ENCODE measurements at places on chromosomes 7 and 10.
A peak's percentile ranks its signal among the peaks of the same experiment; 100 is the strongest.

DNA sequence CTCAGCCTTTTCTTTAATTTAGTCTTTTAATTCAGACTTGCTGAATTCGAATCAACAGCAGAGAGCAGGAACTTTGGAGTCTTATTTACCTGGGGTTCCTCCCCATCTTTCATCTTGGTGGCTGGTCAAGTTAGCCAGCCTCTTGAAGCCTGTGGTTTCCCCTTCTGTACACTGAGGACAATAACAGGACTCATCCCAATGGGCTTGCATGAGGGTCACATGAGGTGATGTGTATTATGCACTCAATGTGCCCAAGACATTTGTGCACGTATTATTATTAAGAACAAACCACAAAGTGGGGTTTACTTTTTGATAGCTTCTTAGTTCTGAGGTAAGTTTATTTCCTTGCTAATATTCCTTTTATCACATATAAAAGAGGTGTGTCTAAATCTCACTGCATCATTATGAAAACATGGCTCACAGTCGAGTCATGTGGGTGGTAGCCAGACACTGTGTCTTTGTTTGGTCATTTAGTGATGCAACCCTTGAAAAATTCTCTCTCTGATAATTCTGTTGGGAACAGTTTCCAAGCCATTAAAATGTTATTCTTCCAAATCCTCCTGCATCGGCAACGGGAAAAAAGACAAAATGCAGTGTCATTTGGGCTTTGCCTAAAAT lies 86.5 kb upstream of the GRB10 start:
- H3K27me3 ChIP-seq = no peaks in the 10 kb centered on the region
- no peaks in the 10 kb centered on the region for H3K36me3 ChIP-seq
- DNase-seq = no peak

DNA sequence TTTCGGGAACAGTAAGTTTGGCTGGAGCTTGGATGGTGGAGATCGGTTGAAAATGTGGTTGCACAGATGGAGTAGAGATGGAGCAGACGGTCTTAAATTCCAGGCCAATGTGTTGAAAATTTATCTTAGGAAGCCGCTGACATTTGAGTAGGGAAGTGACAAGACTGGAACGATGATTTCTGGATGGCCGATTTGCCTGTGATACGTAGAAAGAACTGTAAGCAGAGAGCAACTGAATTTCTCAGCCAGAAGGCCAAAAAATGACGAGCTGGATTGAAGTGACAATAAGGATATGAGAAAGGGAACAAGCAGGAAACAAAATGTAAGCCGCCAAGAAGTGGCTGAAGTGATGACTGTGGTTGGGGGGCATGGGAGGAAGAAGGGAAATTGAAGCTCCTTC lies 687 bp upstream of the ARMC3 start:
- no peaks in the 10 kb centered on the region for H3K36me3 ChIP-seq
- H3K4me1 ChIP-seq = no peaks in the 10 kb centered on the region
- peak overlapping the region; percentile 54 for H3K4me3 ChIP-seq
- H3K27me3 ChIP-seq = peaks cover 7% of the 10 kb centered on the region

- H3K27ac ChIP-seq = no peak overlapping the region
- no peaks in the 10 kb centered on the region for H3K27me3 ChIP-seq
- no peak for DNase-seq
- H3K36me3 ChIP-seq = no peaks in the 10 kb centered on the region
- H3K4me1 ChIP-seq = no peaks in the 10 kb centered on the region
These were observed 6.6 kb upstream of the SGCE start for GRCh38 chr7:94662548-94662947.

- H3K4me3 ChIP-seq = no peak overlapping the region
- no peaks in the 10 kb centered on the region for H3K4me1 ChIP-seq
- H3K36me3 ChIP-seq = no peaks in the 10 kb centered on the region
These were observed 157.5 kb upstream of the PHYHIPL start for GRCh38 chr10:59018977-59019376.

- H3K36me3 ChIP-seq = no peaks in the 10 kb centered on the region
- no peak overlapping the region for H3K4me3 ChIP-seq
- H3K27ac ChIP-seq = no peak overlapping the region
These were observed 150.4 kb downstream of the PDE1C start for GRCh38 chr7:31919678-31920369.

GRCh38 chr7:98802088-98802780 lies 67.6 kb downstream of the TMEM130 start:
- no peak for DNase-seq
- H3K4me3 ChIP-seq = no peak overlapping the region
- no peaks in the 10 kb centered on the region for H3K27me3 ChIP-seq
- H3K36me3 ChIP-seq = no peaks in the 10 kb centered on the region
- H3K27ac ChIP-seq = no peak overlapping the region

- no peaks in the 10 kb centered on the region for H3K27me3 ChIP-seq
- DNase-seq = no peak
- H3K4me3 ChIP-seq = no peak overlapping the region
- H3K27ac ChIP-seq = no peak overlapping the region
- H3K4me1 ChIP-seq = no peaks in the 10 kb centered on the region
These were observed 122.4 kb downstream of the CTTNBP2 start for GRCh38 chr7:117750612-117751563.

GRCh38 chr7:70214071-70214470 lies 615.8 kb downstream of the AUTS2 start:
- no peak overlapping the region for H3K27ac ChIP-seq
- H3K4me1 ChIP-seq = no peaks in the 10 kb centered on the region
- no peak overlapping the region for H3K4me3 ChIP-seq
- no peak for DNase-seq
- no peaks in the 10 kb centered on the region for H3K36me3 ChIP-seq

DNA sequence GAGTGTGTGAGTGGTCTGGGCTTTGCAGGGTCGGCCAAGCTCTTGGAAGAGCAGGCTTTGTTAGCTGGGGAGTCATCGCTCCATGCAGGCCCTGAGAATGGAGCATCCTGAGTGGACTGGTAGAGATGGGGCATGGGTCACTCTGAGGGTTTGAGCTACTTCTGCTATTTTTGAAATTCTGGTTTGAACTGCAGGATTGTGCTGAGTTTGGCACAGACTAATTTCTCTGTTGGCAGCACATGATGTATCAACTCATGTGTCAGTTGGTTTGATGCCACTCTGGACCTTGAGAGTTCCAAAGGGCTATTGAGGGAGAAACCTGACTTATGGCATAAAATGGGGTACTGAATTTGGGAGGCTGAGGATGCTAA lies 56.3 kb downstream of the LRMDA start:
- no peaks in the 10 kb centered on the region for H3K36me3 ChIP-seq
- no peak overlapping the region for H3K27ac ChIP-seq
- no peaks in the 10 kb centered on the region for H3K4me1 ChIP-seq
- no peak for DNase-seq

DNA sequence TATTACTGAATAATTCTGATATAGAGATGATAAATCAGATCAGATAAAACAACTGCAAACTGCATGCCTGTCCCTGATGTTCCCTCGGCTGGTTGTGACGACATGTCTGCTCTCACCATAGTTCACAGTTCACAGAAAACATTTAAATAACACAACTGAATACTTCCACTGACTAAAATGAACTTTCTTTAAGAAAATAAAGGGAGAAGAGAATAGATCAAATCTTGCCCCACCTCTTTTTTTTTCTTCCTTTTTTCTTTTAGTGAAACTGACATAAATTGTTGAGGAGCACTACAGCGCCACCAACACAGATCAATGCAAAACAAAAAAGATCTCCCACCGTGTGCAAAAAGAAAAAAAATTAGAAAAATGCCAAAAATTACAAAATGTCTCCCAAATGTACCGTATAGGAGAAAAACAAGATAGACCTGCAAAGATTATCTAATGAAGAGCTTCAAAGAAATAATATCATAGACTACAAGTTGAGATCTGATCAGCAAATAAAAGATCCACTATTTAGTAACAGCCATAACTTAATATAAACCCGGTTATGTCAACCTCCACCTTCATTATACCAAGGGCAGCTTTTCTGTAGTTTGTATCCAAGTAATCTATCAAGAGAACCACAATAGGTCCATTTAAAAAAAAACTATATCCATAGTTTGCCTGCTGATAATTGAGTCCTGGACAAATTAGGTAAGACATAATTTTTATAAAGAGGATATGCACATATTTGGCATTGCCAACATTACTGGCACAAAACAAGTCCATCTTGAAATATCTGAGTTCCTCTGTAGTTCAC lies 30.7 kb upstream of the EPC1 start:
- H3K4me1 ChIP-seq = no peaks in the 10 kb centered on the region
- DNase-seq = no peak
- no peaks in the 10 kb centered on the region for H3K27me3 ChIP-seq
- peak overlapping the region; percentile 88 for H3K27ac ChIP-seq
- peak overlapping the region; percentile 86 for H3K4me3 ChIP-seq
- H3K36me3 ChIP-seq = no peaks in the 10 kb centered on the region

GRCh38 chr10:2300231-2300630 lies 562.9 kb upstream of the ADARB2 start:
- no peaks in the 10 kb centered on the region for H3K27me3 ChIP-seq
- no peaks in the 10 kb centered on the region for H3K36me3 ChIP-seq
- no peaks in the 10 kb centered on the region for H3K4me1 ChIP-seq
- DNase-seq = no peak
- H3K4me3 ChIP-seq = no peak overlapping the region
- H3K27ac ChIP-seq = no peak overlapping the region

DNA sequence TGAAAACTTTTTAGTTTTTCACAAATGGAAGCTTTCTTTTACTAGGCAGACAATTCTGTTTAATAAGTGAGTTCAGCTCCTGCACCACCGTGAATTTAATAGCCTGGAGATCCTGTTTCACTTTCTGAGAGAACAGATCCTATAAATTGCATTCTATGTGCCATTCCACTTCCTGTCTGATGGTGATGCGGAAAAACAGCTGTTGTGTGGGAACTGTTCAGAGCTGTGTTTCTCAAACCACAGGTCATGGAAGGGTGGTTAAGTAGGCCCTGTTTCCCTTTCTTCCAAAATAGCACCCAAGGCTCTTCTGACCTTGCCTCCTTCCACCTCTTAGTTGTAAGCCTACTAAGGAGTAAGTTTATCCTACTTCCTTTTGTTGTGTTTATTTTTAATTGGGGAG lies 97.2 kb upstream of the DKK1 start:
- no peaks in the 10 kb centered on the region for H3K4me1 ChIP-seq
- no peaks in the 10 kb centered on the region for H3K27me3 ChIP-seq
- H3K27ac ChIP-seq = no peak overlapping the region
- no peaks in the 10 kb centered on the region for H3K36me3 ChIP-seq
- no peak for DNase-seq

GRCh38 chr10:3749011-3749410 lies 36.0 kb downstream of the KLF6 start:
- no peaks in the 10 kb centered on the region for H3K4me1 ChIP-seq
- H3K27me3 ChIP-seq = no peaks in the 10 kb centered on the region
- no peak for DNase-seq
- H3K27ac ChIP-seq = no peak overlapping the region
- no peaks in the 10 kb centered on the region for H3K36me3 ChIP-seq
- H3K4me3 ChIP-seq = no peak overlapping the region

DNA sequence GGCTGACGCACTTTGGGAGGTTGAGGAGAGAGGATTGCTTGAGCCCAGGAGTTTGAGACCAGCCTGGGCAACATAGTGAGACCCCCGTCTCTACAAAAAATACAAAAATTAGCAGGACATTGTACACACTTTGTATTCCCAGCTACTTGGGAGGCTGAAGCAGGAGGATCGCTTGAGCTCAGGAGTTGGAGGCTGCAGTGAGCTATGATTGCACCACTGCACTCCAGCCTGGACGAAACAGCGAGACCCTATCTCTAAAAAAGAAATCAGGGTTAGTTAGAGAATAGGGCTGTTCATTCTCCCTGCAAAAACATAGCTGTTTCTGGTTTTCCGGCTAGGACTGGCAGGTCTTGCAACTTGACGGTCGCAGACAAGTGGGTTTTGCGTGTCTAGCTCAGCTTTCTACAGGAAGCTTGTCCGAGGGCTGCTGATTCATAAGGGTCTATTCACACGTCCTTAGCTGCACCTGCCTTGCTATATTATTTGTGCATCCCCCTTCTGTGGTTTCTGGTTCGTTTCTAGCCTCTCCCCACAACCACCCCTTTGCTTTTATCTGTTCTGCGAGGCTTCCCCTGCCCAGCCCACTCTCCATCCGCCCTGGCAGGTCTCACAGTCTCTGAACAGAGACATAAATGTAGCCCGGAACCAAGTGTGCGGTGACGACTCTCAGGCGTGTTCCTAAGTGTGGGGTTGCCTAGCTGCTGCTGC lies 10.7 kb downstream of the AMZ1 start:
- peak overlapping the region; percentile 32 for H3K4me3 ChIP-seq
- peak overlapping the region; percentile 9 for H3K27ac ChIP-seq
- H3K27me3 ChIP-seq = no peaks in the 10 kb centered on the region
- H3K36me3 ChIP-seq = no peaks in the 10 kb centered on the region
- peaks cover 15% of the 10 kb centered on the region for H3K4me1 ChIP-seq

DNA sequence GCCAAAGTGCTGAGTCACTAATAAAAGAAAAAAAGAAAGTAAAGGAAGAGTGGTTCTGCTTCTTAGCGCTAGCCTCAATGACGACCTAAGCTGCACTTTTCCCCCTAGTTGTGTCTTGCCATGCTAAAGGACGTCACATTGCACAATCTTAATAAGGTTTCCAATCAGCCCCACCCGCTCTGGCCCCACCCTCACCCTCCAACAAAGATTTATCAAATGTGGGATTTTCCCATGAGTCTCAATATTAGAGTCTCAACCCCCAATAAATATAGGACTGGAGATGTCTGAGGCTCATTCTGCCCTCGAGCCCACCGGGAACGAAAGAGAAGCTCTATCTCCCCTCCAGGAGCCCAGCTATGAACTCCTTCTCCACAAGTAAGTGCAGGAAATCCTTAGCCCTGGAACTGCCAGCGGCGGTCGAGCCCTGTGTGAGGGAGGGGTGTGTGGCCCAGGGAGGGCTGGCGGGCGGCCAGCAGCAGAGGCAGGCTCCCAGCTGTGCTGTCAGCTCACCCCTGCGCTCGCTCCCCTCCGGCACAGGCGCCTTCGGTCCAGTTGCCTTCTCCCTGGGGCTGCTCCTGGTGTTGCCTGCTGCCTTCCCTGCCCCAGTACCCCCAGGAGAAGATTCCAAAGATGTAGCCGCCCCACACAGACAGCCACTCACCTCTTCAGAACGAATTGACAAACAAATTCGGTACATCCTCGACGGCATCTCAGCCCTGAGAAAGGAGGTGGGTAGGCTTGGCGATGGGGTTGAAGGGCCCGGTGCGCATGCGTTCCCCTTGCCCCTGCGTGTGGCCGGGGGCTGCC lies at the start of gene IL6:
TSS of gene IL6 (plus strand) at position 294 of the 807 bp plus-strand sequence. CDS start at position 357, 63 bp downstream.
- no peak within 1 kb of the TSS for H3K4me3 ChIP-seq
- no peaks in the 10 kb centered on the region for H3K36me3 ChIP-seq
- no peak for DNase-seq

- H3K36me3 ChIP-seq = no peaks in the 10 kb centered on the region
- no peaks in the 10 kb centered on the region for H3K4me1 ChIP-seq
- no peak for DNase-seq
- no peak overlapping the region for H3K27ac ChIP-seq
- no peak overlapping the region for H3K4me3 ChIP-seq
- no peaks in the 10 kb centered on the region for H3K27me3 ChIP-seq
These were observed 212.7 kb upstream of the GHITM start for GRCh38 chr10:83926606-83927005.

GRCh38 chr10:137031-137430 lies 1.8 kb downstream of the ZMYND11 start:
- peaks cover 13% of the 10 kb centered on the region for H3K4me1 ChIP-seq
- no peak overlapping the region for H3K4me3 ChIP-seq
- DNase-seq = peak; percentile 25
- H3K27ac ChIP-seq = no peak overlapping the region
- H3K36me3 ChIP-seq = no peaks in the 10 kb centered on the region

All from effector memory CD4-positive, alpha-beta T cell (primary cell).